ENCODE measurements at places on chromosomes 2 and 18.

DNA sequence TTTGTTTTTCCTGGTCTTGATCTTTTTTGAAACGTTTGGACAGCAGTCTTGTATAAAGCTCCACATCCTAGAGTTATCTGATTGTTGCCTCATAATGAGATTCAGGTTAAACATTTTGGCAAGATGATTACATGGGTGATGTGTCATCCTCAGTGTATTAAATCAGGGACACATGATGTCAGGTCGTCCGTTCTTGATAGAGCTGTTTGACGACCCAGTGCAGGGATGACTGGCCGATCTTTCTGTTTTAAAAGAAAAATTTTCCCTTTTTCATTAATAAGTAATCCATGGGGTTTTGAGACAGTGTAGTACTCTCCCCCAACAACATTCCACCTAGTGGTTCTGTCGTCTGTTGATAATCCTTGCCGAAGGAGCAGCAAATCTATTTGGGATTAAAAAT lies 44.5 kb upstream of the SERPINB2 start:
- DNase-seq, result no peak

GRCh38 chr2:46812361-46813019 lies 103.1 kb downstream of the MCFD2 start:
- peak; percentile 83 for DNase-seq

DNA sequence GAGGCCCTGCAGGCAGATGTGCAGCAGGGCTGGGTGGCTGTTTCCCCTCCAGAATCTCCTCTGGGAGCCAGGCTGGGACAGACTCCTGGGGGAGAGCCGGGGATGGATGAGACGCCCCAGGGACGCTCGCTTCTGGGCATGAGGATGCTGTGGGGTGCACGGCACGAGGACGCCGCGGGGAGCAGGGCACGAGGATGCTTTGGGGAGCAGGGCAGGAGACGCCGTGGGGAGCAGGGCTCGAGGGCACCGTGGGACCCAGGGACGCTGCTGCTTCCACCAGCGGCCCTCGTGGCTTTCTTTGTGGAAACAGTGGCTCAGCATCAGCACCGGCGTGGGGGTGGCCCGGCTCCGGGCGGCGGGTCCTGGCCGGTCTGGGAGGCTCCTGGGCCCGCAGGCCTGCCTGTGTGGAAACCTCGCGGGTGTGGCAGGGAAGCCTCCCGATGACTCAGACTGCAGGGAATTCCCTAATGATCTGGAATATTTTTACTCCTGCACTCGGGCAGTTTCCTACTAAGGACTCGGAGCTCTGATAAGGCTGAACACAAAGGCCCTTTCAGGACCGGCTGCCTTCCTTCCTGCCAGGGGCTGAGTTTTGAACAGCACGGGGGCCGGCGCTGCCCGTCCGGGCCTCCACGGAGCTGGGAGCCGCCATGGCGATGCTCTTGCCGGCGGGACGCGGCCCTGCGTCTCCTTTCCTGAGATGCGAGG lies 62.6 kb downstream of the NFATC1 start:
- no peak for DNase-seq

DNA sequence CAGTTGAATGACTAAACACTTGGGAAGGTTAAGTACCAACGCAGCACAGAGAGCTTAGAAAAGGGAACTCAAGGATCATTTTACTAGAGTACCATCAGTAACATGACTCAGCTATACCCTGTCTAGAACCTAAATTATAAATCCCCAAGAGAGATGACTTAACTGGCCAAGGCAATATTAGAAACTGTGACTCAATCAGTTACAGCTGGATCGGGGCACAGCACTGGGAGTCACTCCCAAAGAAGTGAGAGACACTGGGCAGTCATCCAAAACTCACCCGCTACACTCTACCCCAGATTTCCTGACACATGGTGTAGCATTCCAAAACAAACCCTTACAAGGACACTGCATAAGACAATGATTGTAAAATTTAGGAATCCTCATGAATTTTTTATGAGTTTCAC lies 17.7 kb downstream of the IWS1 start:
- peak; percentile 72 for DNase-seq

GRCh38 chr2:72274380-72274797 lies 126.7 kb upstream of the CYP26B1 start:
- DNase-seq, result no peak

GRCh38 chr18:77337604-77338003 lies 88.0 kb downstream of the GALR1 start:
- no peak for DNase-seq

Measured in putamen (tissue), 1 donor.